ENCODE measurements at places on chromosomes 12 and 14.

DNA sequence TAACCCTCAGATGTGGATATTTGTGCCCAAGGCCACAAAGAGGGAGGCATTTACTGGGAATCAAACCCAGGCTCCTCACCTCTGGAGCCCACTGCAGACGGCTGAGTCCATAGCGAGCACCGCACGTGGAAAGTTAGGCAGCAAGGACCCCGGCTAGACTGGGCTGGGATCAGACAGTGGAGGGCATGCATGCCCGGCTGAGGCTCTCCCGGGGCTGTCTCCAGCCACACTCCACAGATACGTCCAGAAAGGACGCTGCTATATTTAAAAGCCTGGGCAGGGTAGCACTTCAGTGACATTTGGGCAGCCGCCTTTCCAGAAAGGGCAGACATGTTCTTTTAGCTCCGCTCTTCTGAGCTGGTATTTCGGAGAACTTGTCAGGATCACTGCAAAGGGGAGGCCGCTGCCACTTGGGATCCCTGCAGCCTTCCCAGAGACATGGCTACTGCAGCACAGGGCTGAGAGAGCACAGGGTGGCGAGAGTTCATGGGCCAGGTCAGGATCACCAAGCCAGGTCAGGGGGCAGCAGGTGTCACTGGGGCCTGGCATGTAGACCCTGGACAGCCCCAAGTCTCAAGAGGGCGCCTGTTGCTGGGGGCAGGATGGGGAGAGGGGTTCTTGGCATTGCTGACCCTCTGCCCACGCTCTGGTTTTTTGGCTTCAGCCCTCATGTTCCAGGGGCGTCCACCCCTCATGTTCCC is 121.7 kb downstream of the PHETA1 start:
- no peak for DNase-seq

GRCh38 chr12:101713059-101713682 is 15.7 kb downstream of the CHPT1 start:
- DNase-seq: no peak

DNA sequence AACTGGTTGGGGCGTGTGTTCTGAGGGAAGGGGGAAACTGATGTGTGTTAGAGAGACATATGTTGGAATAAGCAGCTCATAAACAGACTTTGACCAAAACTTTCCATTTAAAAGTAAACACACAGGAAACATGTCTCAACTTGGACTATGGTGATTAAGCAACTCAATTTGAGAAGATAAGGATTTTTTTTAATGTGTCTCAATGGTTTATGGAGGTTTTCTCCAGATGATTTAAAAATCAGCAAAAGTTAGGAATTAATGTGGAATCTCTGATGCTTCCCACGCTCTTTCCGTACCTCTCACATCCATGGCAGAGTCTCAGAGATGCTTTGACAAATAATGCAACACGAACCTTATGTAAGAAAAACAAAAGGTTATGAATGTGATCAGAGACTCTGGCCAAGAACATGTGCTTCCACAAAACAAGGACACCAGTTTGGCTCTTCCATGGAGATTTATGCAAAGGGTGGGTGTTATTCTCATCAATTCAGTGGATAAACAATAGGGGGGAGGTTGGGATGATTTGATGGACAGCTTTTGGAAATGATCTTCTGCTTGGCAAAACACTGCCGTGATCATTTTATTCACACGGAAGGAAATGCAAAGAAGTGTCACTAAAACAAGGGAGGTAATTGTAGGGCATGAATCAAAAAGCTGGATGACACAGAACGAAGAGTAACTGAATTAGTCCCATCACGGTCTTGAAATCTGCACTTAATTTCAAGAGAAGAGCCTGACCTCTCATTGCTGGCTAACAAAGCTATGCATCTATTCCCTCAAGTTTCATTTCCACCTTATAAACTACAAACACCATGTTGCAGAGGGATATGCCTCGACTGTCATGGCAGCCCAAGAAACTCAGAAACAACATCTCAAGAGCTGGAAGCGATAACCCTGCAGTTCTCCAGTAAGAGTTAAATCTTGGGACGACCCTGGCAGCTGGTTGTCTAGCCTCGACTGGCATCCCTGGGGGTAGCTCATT is 76.5 kb downstream of the FOXN3 start:
- peak; percentile 74 for DNase-seq

- DNase-seq: no peak
These were observed 61.2 kb upstream of the SRSF5 start for GRCh38 chr14:69705706-69706105.

DNA sequence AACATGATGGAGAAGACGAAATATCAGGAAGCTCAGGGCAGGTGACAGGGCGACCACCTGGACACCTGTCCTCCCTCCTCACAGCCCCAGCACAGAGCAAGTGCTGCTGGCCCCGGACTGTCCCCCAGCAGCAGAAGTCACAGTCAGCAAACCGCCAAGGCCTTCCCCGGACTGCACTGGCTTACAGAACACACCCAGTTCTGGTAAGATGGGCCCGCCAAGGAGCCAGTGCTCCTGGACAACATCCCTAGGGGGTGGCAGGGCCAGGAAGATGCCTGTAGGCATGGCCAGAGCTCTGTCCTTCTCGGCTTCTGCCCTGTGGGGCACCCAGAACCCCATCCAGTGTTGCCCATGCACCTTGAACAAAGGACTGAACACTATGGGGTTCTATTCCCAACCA is 77.9 kb downstream of the BCL11B start:
- DNase-seq: no peak

GRCh38 chr12:6471989-6472360 is 1.5 kb upstream of the VAMP1 start:
- DNase-seq: no peak

GRCh38 chr14:77305696-77306095 is 15.0 kb downstream of the POMT2 start:
- DNase-seq: no peak

GRCh38 chr12:111359231-111359913 is 9.5 kb downstream of the PHETA1 start:
- no peak for DNase-seq

DNA sequence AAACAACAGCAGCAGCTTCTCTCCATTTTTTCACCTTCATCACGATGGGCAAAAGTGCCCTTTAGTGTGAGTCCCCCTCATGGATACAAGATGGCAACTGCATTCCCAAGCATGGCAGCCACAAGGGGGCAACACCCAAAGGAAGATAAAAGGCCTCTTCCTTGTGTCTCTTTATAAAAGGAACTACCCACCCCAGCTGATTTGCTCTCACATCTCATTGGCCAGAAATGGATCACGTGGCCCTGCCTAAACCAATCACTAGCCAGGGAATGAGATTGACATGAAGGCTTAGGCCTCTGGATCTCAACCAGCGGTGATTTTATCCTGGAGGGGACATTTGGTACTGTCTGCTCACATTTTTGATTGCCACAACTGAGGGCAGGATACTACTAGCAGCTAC is 21.9 kb upstream of the IFT81 start:
- peak; percentile 65 for DNase-seq

DNA sequence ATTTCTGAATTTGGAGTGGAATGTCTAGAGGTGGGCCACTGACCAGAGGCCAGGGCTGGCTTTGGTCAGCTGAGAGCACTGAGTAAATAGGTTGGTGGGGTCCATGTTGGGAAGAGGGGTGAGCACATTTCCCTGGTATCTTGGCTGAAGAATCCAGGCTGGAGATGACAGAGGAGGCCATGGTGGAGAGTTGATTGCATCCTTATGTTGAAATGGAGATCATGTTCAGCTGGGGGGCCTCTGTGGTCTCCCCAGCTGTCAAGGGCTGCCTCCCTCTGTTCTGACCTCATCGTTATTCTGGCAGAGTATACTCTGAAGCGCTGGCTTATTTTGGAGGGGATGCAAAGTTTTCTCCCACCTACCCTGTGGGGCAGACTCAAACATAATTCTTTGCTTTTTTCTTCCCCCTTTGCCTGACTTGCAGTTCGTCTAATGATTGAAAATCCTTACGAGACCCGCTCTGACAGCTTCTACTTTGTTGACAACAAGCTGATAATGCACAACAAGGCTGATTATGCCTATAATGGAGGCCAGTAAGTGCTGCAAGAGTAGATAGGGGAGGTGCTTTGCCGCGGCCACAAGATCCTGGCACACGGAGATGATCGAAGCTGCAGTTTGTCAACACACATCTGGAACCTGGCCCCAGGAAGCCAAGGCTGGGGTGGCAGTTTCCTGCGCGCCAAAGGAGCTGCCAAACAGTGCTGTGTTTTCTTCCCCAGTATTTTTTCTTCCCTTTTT is 6.0 kb upstream of the ACADS start:
- peak; percentile 35 for DNase-seq

- no peak for DNase-seq
These were observed 7.0 kb upstream of the CLEC14A start for GRCh38 chr14:38262844-38263243.

DNA sequence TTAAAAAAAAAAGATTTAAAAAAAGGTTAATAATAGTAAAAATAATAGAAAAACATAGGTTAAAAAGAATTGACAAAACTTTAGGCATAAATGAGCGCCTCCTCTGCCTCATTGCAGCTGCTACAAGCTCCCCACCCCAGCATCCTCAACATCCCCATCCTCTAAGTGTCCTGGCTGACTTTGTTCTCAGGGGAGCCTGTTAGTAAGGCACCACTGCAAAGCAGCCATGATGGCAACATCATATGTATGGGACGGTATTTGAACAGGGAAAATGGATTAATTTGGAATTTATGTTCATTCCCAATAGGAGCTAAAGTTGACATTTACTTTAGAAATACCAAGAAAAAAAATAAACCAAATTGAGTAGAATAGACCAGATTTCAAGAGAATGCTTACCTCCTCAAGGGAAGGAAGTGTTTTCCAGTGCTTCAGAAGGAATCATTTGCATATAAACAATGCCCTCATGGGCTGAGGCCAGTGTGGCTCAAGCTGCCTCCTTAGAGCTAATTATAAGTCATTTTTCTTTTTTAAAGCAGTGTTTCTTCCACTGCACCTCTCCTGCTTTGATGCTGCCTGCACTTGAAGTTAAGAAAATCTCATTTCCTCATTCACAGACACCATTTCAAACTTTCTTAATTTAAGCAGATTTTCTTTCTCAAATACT is 59.6 kb downstream of the DACT1 start:
- DNase-seq: no peak

GRCh38 chr12:41777064-41777790 is 367.4 kb downstream of the GXYLT1 start:
- DNase-seq: no peak

- DNase-seq: no peak
These were observed 84.9 kb downstream of the ZFC3H1 start for GRCh38 chr12:71578694-71579258.

- DNase-seq: peak; percentile 49
These were observed 61.7 kb upstream of the DLK1 start for GRCh38 chr14:100664841-100665510.

GRCh38 chr12:131274906-131275305 is 321.2 kb downstream of the ADGRD1 start:
- DNase-seq: no peak

- no peak for DNase-seq
These were observed 120.1 kb upstream of the FZD10 start for GRCh38 chr12:130041983-130042812.

- no peak for DNase-seq
These were observed 45.3 kb downstream of the FSCB start for GRCh38 chr14:44461811-44462210.

GRCh38 chr12:21155522-21156351 is 24.7 kb downstream of the SLCO1B1 start:
- DNase-seq: no peak

GRCh38 chr14:95519699-95520098 is 3.2 kb upstream of the SYNE3 start:
- DNase-seq: peak; percentile 86

DNA sequence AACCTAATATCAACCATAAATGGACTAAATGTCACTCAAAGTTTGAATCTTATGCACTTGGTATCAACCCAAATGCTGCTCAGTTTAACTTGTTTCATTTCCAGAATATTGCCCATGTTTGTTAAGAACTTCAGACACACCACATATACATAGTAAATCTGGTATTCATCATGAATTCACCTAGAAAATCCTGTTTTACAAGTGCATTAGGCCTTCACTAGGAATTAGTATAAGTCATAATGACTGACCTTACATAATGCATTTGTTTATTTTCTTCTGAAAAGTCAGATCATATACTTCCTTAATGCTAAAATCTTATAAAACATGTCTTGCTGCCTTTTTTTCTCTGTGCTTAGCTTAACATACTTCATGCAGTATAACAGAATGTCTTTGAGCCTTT is 66.1 kb downstream of the ABCD2 start:
- no peak for DNase-seq

GRCh38 chr14:87483271-87484260 is 509.4 kb downstream of the GALC start:
- DNase-seq: peak; percentile 6

DNA sequence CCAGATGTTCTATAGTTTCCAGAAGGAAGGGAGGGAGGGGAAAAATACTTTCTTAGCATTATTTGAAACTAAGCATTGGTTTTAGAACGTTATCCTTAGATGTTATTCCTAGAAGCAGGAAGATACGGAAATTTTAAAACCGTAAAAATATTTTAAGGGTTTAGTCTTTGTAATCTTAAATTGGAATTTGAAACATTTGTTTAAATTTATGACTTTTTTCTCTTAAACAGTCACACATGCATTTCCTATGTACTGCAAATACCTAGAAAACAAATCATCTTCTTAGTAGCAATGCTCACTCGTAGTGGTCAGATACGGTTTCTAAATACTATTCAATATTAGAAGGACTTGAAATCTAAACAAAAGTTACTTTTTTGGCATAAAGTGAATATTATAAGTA is 282.0 kb downstream of the ERC1 start:
- DNase-seq: no peak

DNA sequence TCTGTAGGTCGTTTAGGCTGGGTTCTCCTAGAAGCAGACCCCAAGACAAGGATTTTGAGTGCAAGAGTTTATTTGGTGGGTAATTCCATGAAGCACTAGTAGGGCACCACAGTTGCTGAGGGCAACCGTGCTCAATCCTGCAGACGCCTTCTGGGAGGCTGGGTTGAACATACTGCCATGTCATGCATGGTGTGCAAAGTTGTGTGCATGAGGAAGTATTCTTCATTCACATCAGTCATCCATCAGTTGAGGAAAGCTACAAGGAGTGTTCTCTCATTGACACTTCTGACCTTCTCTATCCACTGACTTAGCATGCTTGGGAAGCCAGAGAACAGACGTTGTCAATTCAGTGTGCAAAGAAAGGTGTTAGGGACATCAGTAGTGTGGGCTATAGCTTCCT is 179.2 kb downstream of the PTPN11 start:
- DNase-seq: no peak

GRCh38 chr14:76926521-76927251 is 100.5 kb downstream of the LRRC74A start:
- peak; percentile 78 for DNase-seq

- peak; percentile 63 for DNase-seq
These were observed 59.6 kb downstream of the ZFP36L1 start for GRCh38 chr14:68733086-68733914.

DNA sequence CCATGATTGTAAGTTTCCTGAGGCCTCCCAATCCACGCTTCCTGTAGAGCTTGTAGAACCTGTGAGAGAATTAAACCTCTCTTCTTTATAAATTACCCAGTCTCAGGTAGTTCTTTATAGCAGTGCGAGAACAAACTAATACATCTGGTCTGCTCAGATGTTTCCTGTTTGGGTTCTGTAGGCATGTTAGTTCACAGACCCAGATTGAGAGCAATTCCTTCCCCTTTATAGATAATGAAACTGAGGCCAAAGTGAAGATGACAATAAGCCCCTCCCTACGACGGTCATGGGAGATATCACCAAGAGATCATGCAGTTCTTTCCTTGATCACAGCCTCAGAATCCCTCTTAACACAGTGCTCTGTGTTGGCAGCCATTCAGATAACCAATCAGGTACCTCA is 76.5 kb upstream of the CLMN start:
- no peak for DNase-seq

GRCh38 chr14:87491816-87492215 is 501.2 kb downstream of the GALC start:
- no peak for DNase-seq

- no peak for DNase-seq
These were observed 403.3 kb downstream of the ADAMTS20 start for GRCh38 chr12:43148691-43149090.

Data from fibroblast of pulmonary artery (primary cell).